SJSA1 (cell line): ENCODE measurements at places on chromosomes 7 and 10.

DNA sequence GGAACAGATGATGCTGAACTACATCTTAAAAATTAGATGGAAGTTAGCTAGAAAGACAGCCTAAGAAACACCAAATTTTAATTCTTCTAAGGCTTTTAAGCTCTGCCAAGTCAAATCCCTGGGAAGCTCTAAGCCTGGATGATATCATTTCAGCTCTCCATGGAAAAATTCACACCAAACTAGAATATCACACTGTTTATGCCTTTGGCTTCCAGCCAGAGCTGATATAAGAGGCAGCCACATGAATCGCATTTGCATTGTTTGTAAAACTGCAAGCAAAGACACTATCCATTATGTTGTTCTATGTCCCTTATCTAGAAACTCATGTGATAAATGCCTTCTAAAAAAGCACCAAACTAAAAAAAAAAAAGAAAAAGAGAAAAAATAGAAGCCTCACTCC is 430.4 kb downstream of the GRID1 start:
- no peak for DNase-seq

DNA sequence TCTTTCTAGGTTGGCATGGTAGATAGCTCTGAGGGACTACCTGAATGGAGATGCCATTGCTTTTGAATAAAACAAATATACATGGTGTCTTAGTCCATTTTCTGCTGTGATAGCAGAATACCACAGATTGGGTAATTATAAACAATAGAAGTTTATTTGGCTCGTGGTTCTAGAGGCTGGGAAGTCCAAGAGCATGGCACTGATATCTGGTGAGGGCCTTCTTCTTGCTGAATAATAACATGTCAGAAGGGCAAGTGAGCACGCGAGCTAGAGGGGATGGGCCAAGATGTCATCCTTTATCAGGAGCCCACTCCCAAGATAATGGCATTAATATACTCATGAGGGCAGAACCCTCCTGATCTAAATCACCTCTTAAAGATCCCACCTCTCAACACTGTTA is 21.9 kb downstream of the SGPL1 start:
- DNase-seq = no peak

DNA sequence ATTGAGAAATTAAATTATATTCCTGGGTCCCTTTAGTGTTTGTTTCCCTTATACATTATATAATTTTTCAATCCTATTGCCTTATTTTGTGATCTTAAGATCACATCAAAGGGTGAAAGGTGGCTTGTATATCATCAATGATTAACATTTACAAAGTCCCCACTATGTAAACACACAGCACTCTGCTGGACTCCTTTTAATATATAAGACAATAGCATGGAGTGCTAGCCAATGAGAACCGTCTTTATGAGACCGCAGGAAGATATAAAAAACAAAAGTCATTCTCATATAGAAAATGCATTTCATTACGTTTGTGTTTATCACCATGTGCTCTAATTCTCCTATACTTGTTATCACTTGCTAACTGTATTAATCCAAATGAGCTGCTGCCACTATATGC is 108.5 kb downstream of the HOXA1 start:
- no peak for DNase-seq

DNA sequence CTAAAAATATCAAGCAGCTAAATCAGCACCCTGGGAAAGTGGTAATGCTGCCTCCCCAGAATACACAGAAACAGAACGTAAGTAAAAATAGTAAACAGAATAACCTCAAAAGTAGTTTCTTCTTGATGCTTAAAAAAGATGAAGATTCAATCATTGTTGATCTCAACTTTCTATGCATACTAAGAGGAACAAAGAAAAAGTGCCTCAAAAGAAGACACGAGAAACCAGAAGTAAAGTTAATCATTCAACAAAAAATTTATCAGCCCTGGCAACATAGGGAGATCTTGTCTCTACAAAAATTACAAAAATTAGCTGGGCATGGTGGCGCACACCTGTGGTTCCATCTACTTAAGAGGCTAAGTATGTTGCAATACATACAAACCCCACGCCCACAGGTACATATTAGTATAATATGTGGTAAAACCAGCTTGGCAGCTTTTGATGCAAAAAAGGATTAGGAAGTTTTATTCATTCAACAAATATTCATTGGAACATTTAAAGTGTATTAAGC is 153.7 kb downstream of the NRBF2 start:
- DNase-seq = no peak

DNA sequence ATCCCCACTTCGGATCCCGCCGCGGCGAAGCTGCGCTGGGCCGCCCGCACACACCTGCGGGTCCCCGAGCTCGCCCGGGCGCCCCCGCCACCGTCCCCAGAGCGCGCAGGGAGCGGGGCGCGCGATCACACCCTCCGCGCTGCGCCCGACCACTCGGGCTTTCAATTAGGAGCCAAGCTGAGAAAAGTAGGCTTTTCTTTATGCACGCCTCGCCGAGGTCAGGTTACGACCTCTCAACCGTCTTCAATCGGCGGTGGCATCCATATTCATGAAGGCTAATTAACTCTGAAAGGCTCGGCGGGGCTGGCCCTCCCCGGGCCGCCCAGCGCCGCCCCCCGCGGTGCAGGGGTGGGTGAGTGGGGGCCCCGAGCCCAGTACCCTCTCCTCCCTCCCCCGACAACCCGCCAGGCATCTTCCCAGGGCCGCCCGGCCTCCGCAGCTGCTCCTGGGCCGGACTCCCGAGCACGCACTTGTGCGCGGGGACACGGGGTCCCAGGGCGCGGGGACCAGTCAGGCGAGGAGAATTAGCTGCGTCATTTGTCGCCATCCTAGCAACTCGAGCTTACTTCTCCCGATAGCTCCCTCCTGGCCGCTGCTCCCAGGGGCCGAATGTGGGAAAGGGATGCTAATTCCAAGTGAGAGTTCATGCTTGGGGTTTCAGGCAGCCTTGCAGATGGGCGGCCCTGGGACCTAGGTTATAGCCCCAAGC is 155.5 kb upstream of the LYZL2 start:
- peak; percentile 68 for DNase-seq

DNA sequence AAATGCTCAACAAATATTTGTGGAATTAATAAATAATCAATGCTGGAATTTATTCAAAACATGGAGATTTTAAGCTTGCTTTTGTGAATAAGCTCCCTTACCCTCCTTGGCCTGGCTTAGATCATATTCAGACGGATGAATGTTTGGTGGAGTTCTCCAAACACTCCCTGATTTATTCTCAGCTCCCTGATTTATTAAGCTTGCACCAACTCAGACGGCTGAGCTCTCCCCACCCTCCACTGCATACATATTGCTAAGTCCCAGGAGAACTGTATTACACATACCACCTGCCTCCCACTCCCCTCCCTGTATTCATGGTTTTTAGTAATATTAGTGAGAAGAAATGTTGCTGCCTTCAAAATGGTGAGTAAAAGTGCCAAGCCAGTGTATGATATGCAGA is 1057.5 kb downstream of the SORCS3 start:
- DNase-seq = no peak

GRCh38 chr7:53531-53930 is 138.8 kb upstream of the FAM20C start:
- no peak for DNase-seq

DNA sequence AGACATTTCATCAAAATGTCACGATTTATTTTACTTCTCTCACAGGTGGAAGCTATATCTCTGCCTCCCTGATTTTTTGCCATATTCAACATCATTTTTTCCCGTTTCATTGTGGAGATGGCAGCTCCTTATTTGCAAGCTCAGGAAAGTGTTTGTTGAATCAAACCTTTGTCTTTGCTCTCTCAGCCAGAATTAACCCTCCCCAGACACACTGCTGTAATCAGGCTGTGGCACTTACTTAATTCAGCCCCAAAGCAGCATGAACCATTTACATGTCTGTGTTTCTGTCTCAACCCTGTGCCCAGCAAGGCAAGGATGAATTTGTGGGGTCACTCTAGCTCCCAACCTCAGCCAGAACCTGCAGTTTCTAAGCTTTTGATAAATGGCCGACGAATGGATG is 397.2 kb downstream of the TCERG1L start:
- DNase-seq = no peak

- no peak for DNase-seq
These were observed 18.5 kb downstream of the VSTM2A start for GRCh38 chr7:54560723-54561122.
